MCF 10A (cell line): ENCODE measurements at places on chromosomes 7 and 10.

DNA sequence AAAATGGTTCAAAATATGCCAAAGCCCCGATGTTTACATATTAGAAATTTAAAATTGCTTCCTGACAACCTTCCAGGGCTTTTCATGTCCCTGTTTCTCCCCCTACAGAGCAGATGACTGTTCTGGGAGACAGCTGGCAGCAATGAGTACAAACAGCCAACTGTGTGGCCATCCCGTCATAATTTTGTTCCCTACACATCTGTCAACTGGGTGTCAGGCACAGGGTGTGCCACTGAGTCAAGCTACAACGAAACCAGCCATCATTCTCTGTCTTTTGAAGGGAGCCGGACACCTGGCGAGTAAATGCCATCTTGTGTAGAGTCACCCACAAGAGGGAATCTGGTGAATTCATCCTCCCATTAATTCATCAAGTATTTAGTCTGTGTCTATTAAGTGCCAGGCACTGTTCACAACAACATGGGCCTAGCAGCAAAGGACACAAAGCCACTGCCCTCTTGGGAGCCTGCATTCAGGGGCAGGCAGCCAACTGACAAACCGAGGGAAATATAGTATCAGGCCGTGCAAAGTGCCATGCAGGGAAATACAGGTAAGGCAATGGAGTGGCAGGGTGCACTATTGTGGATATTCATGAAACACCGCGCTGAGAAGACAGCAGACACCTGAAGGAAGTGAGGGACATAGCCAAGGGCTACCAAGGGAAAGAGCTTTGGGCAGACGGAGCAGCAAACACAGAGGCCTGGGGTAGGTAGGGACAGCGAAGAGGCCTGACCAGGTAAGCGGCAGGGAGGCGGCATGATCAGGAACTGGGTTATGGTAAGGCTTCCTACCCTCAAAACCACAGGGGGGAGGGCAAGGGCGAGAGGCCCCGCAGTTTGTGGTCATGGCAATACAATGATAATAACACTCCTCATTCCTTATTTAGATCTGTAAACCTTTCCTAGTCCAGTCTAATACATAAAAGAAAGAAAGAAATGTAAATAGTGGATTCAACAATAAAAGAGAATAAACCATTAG, 213.6 kb downstream of the FAM107B start:
- peaks cover under 1% of the 10 kb centered on the region for H3K36me3 ChIP-seq
- DNase-seq: no peak
- no peak overlapping the region for H3K4me3 ChIP-seq
- peaks cover 9% of the 10 kb centered on the region for H3K4me1 ChIP-seq
- H3K27me3 ChIP-seq: no peaks in the 10 kb centered on the region
- peak overlapping the region; percentile 79 for H3K27ac ChIP-seq

- H3K27me3 ChIP-seq: peaks cover 55% of the 10 kb centered on the region
- H3K4me1 ChIP-seq: no peaks in the 10 kb centered on the region
- DNase-seq: no peak
- no peak overlapping the region for H3K27ac ChIP-seq
- H3K36me3 ChIP-seq: no peaks in the 10 kb centered on the region
These were observed 83.4 kb downstream of the PPP1R3A start for GRCh38 chr7:113835367-113835766.

DNA sequence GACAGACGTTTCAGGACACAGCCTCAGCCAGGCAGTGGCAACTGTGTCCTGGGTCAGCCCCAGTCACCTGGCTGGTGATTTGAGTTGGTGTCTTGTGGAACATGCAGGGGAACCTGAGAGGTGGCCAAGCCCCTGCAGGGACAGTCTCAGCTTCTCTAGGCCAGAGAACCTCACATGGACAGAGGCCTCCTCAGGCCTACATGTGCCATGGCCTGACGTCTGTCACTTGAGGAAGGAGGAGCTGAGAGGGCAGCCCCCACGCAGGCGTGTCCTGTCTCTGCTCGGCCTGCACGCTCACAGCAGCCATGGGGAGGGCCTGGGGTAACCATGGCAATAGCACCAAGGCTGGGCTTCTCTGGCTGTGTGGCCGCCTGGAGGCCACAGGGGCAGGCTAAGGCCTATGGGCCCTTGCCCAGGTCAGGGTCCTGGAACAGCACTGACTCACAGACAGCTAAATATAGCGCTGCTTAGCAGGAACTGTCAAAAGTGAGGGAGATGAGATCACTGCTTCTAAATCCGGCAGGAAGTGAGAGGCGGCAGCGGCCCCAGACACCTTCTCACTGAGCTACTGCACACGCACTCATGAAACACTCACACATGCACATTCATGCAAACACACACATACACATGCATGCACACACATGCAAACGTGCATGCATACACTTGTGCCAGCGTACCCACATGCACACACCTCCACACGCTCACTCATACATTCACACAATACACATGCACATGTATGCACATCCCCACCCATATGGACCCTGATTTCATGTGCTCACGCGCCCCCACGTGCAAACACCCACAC, 57.0 kb downstream of the YKT6 start:
- no peak overlapping the region for H3K27ac ChIP-seq
- DNase-seq: peak; percentile 91
- H3K4me1 ChIP-seq: peaks cover 29% of the 10 kb centered on the region
- no peaks in the 10 kb centered on the region for H3K36me3 ChIP-seq
- no peaks in the 10 kb centered on the region for H3K27me3 ChIP-seq

- H3K27ac ChIP-seq: peak overlapping the region; percentile 96
- H3K4me3 ChIP-seq: peak overlapping the region; percentile 76
- DNase-seq: peak; percentile 66
- no peaks in the 10 kb centered on the region for H3K27me3 ChIP-seq
- H3K36me3 ChIP-seq: peaks cover 4% of the 10 kb centered on the region
- H3K4me1 ChIP-seq: peaks cover 30% of the 10 kb centered on the region
These were observed 5.7 kb downstream of the SKAP2 start for GRCh38 chr7:26858735-26859134.

DNA sequence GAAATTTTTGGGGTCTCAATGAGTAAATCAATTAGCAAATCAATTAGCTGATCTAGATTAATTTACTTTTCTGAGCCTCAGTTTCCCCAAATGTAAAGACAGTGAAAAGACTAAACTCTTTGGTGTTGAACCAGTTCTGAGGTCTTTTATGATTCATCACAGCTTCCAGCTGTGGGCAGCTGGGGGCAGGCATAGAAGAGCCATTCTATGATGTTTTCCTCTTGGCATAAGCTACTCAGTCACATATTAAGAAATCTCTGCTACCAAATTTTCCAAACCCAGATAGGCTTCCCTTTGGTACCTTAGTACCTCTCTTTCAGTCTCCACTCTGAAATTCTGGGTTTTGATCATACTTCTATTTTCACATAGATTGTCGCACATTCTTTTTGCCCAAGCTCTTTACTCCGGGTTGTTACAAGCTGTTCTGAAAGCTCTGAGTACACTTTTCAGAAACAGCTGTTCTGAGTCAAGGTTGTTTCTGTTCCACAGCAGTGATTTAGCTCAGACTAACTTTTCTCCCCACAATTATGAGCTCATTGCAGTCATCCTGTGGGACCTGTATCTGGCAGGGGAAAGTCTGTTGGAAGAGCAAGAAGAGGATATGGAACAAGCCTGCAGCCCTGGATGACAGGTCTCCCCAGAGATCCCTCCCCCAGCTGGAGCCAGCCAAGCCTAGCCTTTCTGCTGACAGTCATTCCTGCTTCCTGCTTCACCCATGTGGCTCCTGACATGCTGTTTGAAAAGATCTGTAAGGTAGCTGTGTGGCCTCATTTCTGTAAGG, 599.6 kb upstream of the GHITM start:
- no peak overlapping the region for H3K27ac ChIP-seq
- H3K4me1 ChIP-seq: peaks cover 9% of the 10 kb centered on the region
- no peaks in the 10 kb centered on the region for H3K36me3 ChIP-seq
- no peaks in the 10 kb centered on the region for H3K27me3 ChIP-seq
